ENCODE measurements at places on chromosomes 16 and 17.

GRCh38 chr16:667113-667779 lies 686 bp upstream of the RHOT2 start:
- no peak for DNase-seq

GRCh38 chr17:79842656-79843473 lies 3.6 kb upstream of the CBX4 start:
- DNase-seq = no peak

GRCh38 chr16:75305364-75306098 lies 54.1 kb upstream of the BCAR1 start:
- no peak for DNase-seq

GRCh38 chr17:30091121-30091670 lies 25.4 kb upstream of the NSRP1 start:
- no peak for DNase-seq

GRCh38 chr16:89842471-89843408 lies 14.5 kb downstream of the SPIRE2 start:
- DNase-seq = no peak

DNA sequence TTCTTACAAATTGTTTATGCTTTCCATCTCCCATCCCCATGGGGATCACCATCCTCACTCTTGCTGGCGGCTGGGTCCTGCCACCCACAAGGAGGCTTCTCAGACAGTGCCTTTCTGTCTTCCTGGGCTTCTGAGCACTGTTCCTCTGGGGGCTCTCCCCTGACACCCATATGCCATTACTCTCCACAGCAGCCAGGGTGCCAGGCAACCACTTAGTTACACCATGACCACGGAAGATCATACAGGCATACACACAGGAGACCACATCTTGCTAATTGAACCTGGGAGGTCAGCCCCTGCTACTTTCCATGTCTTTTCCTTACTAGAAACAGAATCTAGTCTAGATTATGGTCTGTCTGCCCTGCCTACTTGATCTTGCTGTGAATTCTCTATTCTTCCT lies 27.7 kb upstream of the HS3ST2 start:
- no peak for DNase-seq

GRCh38 chr16:70638814-70639792 lies 7.3 kb upstream of the IL34 start:
- no peak for DNase-seq

DNA sequence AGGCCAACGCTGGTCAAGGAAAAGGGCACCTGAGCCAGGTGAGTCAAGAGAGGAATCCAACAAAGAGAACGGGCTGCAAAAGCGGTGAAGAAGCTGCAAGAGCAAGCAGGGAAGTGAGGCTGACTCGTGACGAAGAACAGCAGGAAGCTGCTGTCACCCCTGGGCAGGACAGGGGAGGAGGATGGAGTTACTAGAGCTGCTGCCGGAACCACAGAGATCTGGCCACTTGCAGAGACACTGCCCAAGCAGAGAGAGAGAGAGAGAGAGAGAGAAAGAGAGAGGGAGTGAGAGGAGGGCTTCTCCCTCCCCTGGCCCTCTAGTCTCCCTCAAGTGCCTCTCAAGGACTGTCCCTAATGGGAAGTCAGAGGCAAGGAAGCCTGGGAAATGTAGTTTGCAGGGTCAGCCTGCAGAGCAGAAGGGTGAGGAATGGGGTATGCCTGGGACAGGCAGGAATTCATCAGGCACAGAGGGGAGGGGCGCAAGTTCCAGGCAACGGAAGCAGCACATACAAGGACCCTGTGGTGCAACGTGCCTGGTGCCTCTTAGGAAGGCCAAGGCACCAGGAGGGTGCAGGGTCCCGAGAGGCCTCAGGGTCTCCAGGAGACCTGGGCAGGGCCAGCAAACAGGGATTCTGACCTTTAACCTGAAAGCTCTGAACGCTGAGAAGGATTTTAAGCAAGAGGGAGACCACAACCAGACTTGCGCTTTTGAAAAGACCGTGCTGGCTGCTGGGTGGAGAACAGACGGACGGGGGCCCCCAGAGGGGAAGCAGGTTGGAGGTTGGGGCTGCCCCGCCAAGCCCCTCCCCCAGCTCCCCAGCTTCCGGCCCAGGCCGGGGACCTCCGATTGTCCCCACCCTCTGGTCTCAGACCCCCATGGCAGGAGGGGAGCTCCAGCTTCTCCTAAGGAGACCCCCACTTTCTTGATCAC lies 45.8 kb upstream of the CIBAR2 start:
- no peak for DNase-seq

DNA sequence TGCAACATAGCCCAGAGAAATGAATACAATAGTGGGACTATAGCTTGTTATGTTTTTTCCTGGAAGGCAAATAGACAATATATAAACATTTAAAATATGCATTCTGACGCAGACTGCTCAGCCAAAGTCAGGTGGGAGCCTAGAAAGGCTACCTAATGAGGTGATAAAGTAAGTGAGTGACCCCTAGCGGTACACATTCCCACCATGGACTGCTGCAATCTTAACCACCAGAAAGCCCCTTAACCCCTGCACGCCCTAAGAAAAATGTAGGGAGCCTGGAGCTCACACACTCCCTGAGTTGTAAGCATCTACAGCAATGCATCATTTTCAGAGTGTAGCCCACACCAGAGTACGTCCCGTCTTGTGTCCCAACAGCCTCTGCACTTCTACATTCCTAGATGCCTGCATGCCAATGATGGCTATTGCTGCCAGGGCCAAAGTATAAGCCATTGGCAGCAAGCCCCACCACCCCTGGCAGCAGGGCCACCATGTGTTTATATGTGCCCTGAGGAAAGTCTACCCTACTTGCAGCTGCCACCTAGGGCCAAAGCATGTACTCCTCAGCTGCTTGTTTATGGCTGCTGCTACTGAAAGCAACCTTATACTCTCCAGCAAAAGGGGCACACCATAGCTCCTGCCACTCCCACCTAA lies 127.6 kb downstream of the KIF2B start:
- DNase-seq = no peak

DNA sequence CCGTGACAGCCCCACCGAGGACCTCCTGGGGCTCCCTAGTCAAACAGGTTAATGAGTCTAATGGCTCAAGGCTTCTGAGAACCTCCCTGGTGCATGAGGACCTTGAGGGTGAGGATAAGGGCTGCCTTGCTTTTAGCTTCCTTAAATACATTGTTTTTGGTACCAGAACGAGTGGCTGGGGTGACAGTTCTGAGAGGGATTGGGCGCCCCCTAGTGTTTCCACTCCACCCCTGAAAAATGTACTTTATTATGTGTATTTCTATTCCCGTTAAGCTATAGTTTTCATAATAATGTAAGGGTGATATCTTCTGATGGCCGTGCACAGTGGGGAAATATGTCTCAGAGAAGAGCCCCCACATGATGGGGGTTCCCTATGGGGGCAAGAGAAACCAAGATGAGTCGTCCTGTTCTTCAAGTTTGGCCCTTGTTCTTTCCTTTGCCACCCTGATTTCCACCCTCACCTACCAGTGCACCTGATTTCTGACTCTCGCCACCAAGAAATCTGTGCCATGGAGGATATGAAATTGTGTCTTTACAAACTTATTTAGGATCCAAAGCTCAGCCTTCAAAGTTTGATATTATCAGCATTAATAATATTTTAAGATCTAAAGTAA lies 14.5 kb upstream of the VWA3A start:
- peak; percentile 2 for DNase-seq

GRCh38 chr16:85894266-85894665 lies 4.7 kb upstream of the IRF8 start:
- no peak for DNase-seq

DNA sequence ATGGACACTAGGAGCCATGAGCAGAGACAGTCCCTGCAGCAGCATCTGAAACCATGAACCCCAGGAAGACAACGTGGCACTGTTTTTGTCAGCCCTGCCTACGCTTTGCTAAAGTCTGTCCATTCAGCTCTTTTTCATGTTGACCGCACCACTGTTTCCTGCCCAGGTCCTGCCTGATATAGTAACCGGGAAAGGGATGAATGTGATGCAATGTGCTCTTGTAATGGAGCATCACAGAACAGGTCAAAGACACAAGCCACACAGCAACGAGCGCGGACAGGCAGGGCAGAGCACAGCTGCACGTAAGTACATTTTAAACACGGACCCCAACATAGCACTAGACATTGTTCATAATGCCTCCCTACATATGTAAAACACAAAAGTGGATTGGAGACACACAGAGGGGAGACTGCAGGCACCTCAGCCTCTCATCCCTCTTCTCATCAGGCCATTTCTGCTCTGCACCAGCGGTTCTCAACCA lies 16.9 kb upstream of the TNFRSF13B start:
- DNase-seq = no peak

DNA sequence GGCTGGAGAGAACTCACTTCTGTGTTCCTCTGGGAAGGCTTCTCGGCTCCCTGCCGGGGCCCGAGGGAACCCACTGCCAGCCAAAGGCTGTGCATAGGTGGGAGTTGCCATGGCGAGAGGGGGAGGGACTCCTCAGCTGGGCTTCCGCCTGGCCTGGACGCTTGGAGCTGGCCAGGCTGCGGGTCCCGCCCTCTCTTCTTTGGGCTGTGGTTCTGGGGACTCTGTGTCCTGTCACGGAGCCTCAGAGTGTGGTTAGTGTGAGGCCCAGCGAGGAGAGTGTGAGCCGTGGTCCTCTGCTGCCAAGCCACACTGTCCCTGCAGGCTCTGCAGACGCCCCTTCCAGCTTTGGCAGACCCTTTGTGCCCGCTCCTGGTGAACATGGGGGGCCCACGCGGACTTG lies 123.1 kb downstream of the OR1D5 start:
- no peak for DNase-seq

- DNase-seq = no peak
Observed at GRCh38 chr17:44591206-44591605, 33.9 kb downstream of the FZD2 start.

GRCh38 chr17:8918807-8919465 lies 46.6 kb downstream of the PIK3R5 start:
- no peak for DNase-seq

GRCh38 chr17:30323895-30324319 lies 9.9 kb downstream of the TMIGD1 start:
- peak; percentile 10 for DNase-seq

DNA sequence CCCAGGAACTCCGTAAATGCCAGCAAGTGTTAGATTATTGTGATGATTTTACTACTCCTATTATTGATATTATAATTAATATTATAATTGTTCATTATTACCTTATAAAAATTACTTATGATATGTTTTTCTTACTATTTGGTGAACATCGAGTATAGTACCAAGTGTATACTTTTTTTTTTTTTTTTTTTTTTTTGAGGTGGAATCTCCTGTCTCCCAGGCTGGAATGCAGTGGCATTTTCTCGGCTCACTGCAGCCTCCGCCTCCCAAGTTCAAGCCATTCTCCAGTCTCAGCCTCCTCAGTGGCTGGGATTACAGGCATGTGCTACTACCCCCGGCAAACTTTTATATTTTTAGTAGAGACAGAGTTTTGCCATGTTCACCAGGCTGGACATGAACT lies 347.0 kb downstream of the WWOX start:
- DNase-seq = no peak

DNA sequence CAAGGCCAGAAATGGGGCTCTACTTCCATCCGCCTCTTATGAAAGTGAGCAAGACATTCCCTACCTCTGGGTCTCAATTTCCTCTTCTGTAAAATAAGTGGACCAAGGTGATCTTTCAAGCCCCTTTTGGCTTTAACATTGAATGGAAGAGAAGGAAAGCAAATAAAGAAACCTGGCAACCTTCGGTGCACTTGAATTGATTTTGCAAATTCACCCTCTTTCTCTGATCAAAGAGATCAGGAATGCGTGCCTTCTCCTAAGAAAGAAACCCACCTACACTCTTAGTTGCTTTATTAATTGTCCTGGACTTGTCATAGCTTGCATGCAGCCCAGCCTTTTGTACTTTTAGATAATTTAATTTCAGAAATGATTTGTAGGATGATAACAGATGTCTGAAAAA lies 3.0 kb downstream of the MSI2 start:
- DNase-seq = no peak

- no peak for DNase-seq
Observed at GRCh38 chr16:73016488-73016830, 31.5 kb downstream of the ZFHX3 start.

- no peak for DNase-seq
Observed at GRCh38 chr17:149897-150584, 12.7 kb downstream of the SCGB1C2 start.

GRCh38 chr16:85690469-85691064 lies 1.8 kb upstream of the GINS2 start:
- DNase-seq = peak; percentile 46

DNA sequence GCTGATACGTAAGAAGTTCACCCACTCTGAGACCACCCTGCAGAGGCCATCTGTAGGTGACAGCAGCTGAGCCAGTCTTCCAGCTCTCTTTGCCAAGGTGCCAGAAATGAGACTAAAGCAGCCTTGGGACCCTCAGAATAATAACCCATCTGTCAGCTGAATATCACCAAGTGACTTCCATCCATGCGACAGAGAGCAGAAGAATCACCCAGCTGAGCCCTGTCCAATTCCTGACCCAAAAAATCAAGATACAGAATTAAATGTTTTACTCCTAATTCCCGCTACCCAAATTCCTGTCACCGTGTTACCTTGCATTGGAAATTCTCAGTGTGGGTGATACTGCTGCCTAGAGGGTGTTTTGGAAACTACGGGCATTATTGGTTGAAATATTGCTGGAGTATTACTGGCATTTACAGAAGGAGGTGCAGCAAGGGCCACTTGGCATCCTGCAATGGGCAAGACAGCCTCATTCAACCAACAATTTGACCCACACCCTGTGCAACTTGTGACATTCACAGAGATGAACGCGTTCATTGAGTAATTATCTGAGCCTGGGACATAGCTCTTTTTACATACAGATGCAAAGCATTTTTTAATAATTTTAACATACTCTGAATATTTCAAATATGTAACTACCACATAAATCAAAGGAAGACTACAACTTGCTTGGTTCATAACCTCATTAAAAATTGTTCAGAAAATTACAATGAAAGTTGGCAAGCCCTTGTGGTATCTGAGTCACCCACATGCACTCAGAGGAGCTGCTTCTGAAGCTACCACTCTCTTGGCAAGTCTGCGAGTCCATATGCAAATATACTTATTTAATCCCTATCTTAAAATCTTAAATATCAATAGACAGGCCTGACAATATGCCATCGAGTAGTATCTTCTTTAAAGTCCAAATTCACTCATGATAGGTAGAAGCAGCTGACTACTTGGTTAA lies 126.6 kb downstream of the C16orf95 start:
- DNase-seq = no peak

Data from NCI-H774 (cell line).